Fibroblast of skin of left quadriceps (primary cell): ENCODE measurements at places on chromosomes 6 and 20.

GRCh38 chr6:94769197-94769596 lies 808.1 kb upstream of the MANEA start:
- no peak for DNase-seq

DNA sequence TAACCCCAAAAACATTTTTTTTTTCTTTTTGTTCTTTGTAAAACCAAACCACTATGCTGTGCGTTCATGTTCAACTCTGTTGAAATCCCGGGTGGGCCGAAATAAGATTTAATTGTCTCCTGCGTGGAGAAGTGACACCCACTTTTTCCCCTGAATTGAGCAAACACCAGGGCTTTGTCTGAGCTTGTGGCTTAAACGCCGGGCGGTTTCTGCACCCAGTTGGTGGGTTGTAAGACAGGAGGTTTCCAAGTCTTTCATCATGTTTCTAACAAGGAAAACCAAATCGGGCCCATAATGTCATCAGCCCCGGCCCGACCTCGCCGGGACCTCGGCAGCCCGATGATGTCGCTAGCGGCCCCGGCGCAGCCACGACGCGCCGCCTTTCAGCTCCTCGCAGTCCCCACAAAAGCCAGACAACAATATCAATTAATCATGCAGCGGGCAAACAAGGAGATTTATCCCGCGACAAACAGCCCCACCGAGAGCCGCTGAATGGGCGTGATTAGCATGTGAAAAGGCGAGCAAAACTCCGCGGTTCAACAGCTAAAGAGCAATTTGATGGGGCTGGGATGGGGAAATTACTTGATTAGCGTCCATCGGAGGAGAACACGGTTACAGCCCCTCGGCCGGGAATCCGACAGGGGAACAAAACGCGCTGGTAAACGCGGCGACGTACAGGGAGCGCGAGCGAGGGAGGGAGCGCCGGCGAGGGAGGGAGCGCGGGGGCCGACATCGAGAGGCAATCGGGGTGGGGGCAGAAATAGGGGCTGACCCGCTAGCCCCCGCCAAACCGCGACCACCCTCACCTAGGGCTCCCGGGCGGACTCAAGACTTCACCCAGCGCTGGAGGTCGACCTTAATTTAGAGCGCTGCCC lies 5.3 kb downstream of the LINC00237 start:
- no peak for DNase-seq

GRCh38 chr6:111658462-111659154 lies 52.9 kb upstream of the TRAF3IP2 start:
- DNase-seq, result no peak

DNA sequence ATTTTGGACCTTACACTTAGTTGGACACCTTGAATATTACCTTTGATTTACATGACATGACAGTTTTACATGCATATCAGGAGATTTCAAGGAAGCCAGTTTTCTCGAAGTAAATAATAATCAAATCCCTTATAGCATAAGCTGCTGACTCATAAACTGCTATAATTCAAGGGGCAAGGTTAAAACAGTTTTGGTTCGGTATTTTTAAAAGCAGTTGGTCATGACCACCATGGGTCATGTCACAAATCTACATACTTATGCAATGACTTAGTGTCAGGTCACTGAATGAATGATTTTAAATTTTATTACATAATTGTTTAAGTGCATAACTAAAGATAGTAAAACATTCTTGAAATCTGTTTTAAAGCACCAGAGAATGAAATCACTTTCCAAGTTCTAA lies 158.0 kb downstream of the DST start:
- DNase-seq, result peak; percentile 4

DNA sequence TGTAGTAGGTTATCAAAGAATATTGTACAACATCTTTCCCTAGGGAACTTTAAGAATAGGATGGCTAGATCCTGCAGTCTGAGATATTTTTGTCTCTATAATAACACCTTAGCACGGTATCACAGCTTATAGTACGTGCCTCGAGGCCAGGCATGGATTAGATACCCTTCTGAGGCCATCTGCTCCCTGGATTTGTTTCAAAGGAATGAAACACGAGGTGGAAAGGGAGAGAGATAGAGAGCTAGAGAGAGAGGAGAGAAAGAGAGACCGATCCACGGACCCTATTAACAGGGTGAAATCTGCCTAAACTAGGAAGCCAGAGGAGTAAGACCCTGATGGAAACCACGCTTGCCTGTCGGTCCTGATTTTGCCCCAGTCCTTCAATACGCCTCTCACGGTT lies 92.5 kb downstream of the CD83 start:
- no peak for DNase-seq

DNA sequence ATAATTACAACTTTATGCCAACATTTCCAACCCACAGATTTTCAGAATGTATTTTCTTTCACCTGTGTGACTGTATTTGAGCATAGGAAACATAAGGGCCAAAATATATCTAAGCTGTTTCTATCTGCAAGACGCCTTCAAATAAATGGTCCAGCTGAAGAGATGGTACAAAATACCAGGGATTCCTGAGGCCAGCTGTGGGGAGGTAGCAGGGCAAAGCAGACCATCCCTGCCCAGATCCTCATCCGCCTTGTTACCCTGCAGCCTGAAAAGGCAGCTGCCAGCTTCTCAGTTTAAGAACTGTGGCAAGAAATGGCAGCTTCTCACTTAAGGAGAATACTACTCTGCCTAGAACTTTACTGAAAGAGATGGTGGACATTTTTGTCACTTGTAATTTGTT lies 143.3 kb downstream of the KHDC1L start:
- no peak for DNase-seq

DNA sequence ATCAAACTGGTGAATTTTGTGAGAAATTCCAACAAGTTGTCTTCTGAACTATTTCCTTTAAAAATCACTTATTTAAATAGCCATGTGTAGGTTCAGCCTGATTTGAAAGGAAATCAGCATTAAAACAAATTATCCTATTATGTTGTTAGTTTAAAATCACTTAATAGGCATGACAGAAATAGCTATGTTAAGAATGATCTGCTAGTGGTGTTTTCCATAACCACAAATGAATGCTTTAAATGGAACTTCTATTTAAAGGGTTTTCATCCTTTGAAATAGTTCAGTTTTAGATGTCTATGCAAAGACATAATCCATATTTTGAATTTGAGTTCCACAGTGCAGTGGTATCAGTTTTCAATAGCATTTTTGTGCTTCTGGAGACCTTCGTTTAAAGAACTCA lies 120.1 kb downstream of the PLEKHG1 start:
- DNase-seq, result no peak

- DNase-seq, result no peak
These were observed 113.9 kb upstream of the TMEM170B start for GRCh38 chr6:11423667-11424066.

DNA sequence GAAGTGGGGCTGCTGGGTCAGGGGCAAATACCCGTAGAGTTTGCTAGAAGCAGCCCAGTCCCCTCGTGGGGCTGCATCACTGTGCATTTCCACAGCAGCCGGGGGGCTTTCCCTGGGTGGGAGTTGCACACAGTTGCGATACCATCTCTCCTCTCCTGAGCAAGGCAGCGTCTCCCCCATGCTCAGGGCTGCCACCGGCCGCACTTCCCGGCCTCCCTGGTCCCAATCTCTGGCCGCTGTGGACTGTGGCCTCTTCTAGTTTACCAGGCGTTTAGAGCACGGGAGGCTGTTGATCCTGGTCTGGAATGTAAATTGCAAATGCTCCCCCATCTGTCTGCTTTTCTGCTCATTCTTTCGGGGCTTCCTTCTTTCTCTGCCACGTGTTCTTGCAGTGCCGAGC lies 31.1 kb downstream of the OSBPL2 start:
- no peak for DNase-seq

DNA sequence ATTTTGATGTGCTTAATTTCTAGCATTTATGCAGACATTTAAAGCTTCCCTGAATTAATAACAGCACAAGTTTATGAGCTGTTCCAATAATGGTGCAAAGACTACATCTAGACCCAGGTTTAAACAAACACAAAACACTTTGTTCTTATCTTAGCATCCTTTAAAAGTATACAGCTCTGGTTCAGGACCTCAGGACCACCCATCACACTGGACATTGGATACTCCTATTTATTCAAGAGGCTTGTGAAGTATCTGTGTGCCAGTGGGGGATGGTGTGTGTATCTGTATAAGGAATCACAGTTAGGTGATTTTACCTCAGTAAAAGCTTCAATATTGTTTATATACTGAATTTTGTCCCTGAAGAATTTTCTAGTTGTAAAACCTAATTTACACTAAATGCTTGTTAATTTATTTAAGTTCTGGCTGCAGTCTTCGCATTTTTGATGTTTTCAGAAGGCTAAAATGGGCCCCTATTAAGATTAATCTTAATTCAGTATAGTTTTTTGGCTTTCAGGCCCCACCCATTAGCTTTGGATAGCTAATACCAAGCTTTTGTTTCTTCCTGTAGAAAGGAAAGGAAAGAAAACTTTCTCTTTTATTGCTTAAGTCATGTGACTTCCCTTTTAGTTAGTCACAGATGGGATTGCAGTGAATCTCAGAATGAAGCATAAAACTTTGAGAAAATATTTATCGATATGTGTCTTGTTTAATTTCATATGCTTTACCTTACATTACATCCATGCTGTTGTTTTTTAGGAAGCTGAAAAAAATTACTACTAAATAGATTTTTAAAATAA lies 13.1 kb downstream of the LIN28B start:
- DNase-seq, result no peak

DNA sequence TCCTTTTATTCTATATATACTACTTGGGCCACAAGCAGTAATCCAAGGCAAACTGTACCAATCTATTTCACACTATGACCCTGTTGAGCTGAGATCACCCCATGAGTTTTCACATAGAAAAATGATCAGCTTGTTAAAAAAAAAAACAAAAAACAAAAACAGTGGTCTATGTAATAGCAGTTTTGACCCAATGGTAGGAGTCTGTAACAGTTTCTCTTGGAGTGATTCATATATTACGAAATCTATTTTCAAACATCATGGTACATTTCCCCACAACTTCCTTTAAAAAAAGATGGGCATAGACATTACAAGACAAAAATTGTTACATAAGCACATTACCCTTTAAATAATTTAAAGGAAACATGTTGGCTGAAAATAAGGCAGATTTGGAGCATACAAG lies 78.1 kb downstream of the PRSS35 start:
- DNase-seq, result no peak

DNA sequence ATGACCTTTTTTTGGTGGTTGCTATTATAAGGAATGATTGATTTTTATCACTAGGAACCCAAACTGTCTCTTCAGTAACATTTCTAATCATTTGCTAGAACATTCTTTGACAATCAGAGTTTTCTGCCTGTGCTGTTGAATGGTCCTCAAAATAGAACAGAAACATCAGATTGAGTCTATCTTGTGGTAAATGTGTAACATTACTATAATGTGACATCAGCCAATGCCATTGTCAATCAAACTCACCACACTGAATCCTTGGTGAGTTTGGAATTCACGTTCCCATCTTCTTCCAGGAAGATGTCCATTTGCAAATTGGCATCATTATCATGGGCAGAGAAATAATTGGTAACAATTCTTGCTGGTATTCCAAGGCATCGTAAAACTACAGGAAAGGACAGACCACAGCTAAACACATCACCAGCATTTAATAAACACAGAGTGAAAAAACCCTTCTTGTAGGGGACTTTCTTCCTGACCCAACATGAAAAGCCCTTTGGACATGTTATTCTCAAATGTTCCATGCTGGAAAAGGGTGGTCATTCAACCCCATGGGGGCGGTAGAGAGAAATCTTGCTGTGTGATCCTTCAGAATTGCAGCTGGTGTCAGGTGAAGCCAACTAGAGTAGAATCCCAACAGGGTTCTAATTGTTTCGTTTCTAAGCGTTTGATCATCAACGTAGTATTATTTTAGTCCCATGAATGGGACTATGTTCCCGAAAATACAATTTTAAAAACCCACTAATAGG lies 98.5 kb downstream of the F13A1 start:
- DNase-seq, result no peak

DNA sequence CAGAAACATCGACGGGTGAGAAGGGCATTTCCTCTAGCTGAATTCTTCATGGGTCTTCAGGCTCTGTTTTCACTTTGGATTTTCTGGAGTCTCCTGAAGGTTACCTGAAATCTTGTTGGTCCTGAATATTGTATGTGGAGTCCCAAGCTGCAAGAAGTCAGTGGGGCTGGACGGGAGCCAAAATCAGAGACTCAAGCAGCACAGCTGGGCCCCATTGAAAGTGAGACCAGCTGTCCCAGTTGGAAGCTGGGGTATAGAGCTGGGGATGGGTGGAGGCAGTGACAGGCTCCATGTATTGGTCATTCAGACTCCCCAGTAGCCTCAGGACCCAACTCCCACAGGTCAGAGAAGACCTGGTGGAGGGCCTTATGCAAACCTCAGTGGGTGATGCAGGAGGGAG lies 111.3 kb upstream of the MLN start:
- DNase-seq, result no peak

GRCh38 chr6:34202329-34203201 lies 34.1 kb upstream of the HMGA1 start:
- no peak for DNase-seq

DNA sequence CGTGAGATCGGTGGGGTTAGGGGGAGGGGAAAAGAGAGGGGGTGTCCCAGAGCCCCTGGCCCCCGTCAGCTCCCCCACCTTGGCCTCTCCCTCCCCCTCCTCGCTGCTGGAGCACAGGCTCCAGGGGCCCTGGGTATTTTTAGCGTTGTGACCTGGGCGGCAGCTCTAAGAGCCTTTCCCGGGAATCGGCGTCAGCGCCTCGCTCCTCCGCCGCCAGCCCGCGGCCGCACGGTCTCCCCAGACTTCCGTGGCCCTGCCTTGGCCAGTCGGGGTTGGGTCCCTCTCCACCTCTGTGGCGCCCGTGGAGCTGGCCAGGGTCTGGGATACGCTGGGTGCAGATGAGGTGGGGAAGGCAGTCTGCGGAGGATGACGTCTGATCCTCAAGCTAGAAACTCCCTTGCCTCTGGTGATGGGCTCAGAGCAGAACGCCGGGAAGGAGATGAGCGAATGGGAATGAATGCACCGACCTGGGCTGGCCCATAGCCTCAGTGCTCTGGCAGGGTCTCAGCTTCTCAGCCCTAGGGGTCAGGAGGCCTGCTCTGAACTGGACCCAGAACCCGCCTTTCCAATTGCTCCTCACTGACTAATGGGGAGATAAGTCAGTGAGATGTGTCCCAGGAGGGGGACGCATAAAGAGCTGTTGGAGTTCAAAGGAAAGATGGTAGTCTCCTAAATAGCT lies 883 bp upstream of the DBNDD2 start:
- DNase-seq, result no peak
